ENCODE measurements at places on chromosomes 3 and 15. TPM values are rescaled to one million over a fixed set of nuclear protein-coding genes. Genes with fewer than 3 reads are reported as not detected.

The ANKRD34C gene
- polyA plus RNA-seq: 0.47 TPM

The GHSR gene
- polyA plus RNA-seq: 0.27 TPM

The CSPG5 gene
- 0.40 TPM for polyA plus RNA-seq

The PLS1 gene
- polyA plus RNA-seq: 10.6 TPM

The NR1I2 gene
- 0.30 TPM for polyA plus RNA-seq

The ZCWPW2 gene
- polyA plus RNA-seq: 0.84 TPM

The CYP19A1 gene
- polyA plus RNA-seq: 0.09 TPM

The ARIH2 gene
- 53.6 TPM for polyA plus RNA-seq

The ITPKA gene
- 0.84 TPM for polyA plus RNA-seq

The FRMD5 gene
- polyA plus RNA-seq: 0.23 TPM

The FEZF2 gene
- not detected for polyA plus RNA-seq

The SSUH2 gene
- 1.8 TPM for polyA plus RNA-seq

The TMEM62 gene
- 16.8 TPM for polyA plus RNA-seq

The ANKRD28 gene
- polyA plus RNA-seq: 9.5 TPM

The PLCH1 gene
- polyA plus RNA-seq: 2.3 TPM

The CHST13 gene
- 0.19 TPM for polyA plus RNA-seq

The BSN gene
- 1.6 TPM for polyA plus RNA-seq

The CCDC33 gene
- polyA plus RNA-seq: not detected

The EFCC1 gene
- polyA plus RNA-seq: 2.2 TPM

The KCTD6 gene
- 4.8 TPM for polyA plus RNA-seq

The CCR9 gene
- polyA plus RNA-seq: not detected
